ENCODE measurements at places on chromosomes 5 and 9.

- DNase-seq: no peak
These were observed 27.7 kb downstream of the ECPAS start for GRCh38 chr9:111456529-111456928.

GRCh38 chr9:78215706-78216105 is 20.2 kb upstream of the CEP78 start:
- DNase-seq: no peak

DNA sequence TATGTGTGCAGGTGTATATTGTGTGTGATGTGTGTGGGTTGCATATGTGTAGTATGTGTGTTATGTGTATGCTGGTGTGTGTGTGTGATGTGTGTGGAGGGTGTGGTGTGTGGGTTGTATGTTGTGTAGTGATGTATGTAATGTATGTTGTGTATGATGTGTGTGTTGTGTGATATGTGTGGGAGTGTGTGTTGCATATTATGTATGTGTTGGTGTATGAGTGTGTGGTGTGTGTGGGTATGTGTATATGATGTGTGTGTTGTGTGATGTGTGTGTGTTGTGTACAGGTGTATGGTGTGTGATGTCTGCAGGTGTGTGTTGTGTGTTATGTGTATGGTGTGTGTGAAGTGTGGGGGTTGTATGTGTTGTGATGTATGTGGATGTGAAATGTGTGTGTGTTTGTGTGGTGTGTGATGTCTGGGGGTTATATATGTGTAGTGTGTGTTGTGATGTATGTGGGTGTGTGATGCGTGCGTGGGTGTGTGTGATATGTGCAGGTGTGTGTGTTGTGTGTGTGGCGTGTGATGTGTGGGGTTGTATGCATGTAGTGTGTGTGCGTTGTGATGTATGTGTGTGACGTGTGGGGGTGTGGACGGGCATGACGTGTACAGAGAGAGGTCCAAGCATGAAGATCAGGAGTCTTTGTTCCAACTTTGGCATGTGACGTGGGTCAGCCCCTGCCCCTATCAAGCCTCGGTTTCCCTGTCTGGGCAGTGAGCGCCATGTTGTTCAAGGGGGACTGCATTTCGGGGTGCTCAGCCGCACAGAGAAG is 8.5 kb upstream of the CRB2 start:
- DNase-seq: no peak

DNA sequence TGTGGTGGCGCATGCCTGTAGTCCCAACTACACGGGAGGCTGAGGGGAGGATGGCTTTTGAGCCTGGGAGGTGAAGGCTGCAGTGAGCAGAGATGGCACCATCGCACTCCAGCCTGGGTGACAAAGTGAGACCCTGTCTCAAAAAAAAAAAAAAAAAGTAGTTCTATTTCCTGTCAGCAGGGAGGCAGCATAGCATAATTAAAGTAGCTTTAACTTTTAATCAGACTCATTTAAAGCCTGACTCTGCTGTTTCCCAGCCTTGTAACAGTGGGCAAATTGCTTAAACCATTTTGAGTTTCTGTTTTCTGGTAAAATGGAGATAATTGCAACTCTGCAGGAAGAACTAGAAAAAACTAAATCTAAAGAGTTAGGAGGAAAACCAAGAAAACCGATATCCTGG is 31.2 kb downstream of the CNOT6 start:
- DNase-seq: no peak

DNA sequence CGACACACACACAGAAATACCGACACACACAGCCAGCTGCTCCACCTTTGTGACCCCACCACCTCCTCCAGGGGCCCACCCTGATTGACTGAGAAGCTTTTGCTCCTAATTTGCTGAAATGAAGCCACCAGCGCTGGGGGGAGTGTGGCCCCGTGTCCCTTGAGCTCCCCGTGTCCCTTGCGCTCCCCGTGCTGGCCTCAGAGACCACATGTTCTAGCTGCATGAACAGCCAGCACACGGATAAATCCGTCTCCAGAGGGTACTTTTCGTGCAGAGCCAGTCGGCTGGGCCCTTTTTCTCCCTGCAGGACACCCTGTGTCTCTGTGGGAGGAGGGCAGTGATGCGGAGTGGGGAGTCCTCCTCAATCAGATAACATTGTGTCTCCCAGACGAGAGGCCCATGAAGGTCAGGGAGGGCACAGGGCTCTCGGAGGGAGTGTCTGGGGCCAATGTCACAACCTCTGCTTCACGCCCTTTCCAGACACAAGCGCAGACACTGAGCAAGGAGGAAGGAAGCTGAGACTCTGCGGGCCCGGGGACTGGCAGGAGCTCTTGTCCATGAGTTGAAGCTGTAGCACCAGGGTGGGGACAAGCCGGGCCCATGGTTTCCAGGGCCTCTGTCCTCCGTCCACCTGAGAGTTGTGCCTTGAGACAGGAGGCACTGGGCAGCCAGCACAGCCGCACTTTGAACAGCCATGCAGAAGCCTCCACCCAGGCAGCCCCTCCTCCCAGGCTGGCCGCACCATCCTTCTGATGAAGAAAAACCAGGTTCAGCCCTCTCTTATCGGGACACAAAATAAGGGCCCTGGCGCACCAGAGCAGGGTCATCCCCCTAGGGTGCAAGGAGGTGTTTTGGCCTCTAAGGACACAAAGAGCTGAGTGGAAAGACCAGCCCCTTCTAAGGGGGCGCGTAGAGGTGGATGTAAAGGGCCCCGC is 36.4 kb upstream of the SLC6A19 start:
- no peak for DNase-seq

- DNase-seq: no peak
These were observed 94.9 kb downstream of the CACNA1B start for GRCh38 chr9:137972355-137972987.

DNA sequence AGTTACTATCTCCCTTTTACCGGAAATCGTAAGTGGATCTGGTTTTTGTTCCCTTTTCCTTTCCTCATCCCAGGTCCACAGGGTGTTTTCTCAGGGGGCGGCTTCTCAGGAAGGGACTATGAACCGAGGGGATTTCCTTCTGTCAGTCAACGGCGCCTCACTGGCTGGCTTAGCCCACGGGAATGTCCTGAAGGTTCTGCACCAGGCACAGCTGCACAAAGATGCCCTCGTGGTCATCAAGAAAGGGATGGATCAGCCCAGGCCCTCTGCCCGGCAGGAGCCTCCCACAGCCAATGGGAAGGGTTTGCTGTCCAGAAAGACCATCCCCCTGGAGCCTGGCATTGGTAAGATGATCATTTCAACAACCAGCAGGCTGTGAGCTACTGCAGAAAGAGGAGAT is 75.8 kb downstream of the GOLPH3 start:
- no peak for DNase-seq

- DNase-seq: no peak
These were observed 19.4 kb downstream of the IPO11 start for GRCh38 chr5:62431735-62432620.

DNA sequence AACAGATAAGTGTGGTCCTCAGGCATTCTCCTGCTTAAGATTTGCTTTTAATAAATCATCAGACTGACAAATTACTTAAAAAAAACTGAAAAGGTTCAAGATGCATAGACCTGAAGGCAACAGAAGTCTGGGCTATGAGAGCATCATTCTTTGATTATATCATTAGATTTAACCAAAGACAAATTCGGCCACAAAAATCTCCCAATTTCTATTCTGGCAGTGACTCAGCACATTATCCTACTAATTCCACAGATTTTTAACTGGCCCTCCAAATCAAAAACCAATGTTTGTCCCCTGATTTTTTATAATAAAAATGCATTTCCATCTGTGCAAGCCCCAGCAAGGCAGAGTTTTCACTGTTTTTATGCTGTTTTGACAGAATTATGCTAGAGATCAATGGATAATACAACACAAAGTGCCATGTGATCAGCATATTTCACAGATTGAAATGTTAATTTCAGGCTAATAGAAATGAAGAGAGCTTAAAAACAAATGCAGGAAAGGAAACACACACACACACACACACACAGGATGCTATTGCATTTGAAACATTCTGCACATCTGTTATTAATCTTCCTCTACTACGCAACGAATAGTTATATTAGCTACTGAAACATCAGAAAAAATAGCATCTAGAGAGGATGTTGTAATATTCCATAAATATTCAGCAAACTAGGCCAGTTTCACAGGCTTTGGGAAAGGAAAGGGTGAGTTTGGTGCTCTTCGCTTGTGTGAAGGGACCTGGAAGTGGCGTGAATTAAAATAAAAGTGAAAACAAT is 177.6 kb upstream of the ST8SIA4 start:
- DNase-seq: no peak

GRCh38 chr9:116360016-116360415 is 206.4 kb downstream of the PAPPA start:
- DNase-seq: no peak

DNA sequence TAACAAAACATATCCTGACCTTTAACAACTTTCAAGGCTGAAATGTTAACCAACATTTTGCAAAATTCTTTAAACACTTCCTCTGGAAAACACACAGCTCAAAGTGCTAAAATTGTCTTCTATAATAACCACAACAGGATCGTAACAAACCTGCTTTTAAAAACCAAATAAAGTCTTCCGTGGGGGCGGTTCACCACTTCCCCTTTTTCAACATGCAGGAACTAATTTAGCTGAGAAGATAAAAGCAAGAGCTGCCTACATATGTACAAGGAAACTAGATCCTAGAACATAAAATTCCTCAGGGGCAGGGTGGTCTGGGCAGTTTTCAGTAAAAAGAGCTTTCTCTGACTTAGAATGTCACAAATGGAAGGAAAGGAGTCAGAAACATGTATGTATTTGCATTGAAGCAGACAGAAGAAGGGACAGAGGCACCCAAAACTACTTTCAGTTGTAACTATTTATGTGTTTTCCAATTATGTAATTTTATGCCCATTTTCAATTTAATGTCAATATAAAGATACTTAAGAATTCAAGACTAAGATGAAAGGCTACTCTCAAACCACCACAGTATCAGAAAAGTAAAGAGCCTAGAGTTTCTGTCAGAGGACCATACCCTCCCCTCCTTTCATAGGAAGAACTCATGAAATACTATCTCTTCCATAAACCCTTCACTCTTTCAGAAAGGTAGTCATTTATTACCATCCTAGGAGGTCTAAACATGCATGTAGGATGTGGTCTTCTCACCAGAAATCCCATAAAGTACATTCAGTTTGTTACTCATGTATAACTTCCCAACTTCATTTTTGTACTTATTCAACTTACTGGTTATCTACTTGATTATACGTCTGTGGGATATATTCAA is 185.9 kb upstream of the RASA1 start:
- DNase-seq: no peak

- no peak for DNase-seq
These were observed 11.6 kb downstream of the RPL37 start for GRCh38 chr5:40823459-40823858.

DNA sequence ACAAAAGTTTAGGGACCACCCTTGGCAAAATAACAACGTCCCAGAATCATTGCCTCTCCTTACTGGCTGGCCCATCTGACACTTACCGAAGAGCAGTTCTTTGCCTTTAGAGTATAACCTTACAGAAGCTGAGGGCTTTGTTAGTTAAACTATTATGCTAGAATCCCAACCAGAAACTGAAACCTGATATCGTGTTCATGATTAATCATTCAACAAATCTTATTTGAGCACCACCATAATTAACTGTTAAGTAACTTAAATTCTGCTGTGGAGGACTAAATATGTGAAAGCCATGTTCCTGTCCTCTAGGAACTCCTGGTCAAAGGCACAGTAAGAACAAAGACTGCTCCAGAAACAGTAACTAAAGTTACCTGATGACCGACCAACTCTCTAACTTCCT is 104.9 kb downstream of the ARL15 start:
- no peak for DNase-seq

GRCh38 chr5:116626945-116627679 is 52.5 kb upstream of the SEMA6A start:
- DNase-seq: no peak

DNA sequence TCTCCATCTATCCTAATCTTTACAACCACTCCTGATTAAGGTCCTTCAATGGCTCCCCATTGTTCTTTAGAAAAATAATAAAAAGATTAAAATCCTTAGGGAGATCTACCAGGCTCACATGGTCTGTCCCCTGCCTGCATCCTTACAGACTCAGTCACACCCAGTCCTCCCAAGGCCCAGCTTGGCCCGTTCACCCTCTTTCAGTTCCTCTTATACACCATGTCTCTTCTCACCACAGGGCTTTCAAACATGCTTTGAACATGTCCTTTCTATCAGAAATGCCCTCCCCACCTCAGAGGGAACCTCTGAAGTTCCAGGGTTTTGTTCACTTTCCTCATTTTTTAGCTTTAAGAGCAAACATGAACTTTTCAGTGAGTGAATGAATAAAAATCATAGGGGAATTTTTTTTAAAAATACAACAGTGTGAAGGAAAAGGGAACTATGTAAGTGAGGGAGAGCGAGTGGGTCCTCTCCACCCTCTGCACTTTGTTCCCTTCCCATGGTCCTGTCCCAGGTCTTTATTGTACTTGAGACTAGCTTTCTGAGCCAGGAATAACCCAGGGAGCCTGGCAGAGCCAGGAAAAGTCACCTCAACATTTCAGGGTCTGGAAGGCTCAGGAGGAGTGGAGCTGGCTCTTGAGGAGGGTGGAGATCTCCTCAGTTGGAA is 55.3 kb downstream of the TRPC7 start:
- no peak for DNase-seq

- DNase-seq: no peak
These were observed 262.1 kb upstream of the KLF4 start for GRCh38 chr9:107751567-107752210.

- DNase-seq: no peak
These were observed 346 bp downstream of the ATOX1 start for GRCh38 chr5:151758141-151758429.

Data from stimulated activated CD4-positive, alpha-beta T cell treated with anti-CD3 and anti-CD28 coated beads, Interleukin-15, amount 100 ng/mL, for 1 hour (primary cell).